Peyer's patch (tissue), 4 donors: ENCODE measurements at places on chromosomes 7 and 10.

GRCh38 chr10:117186832-117187615 lies 10.3 kb upstream of the KCNK18 start:
- no peak for DNase-seq

DNA sequence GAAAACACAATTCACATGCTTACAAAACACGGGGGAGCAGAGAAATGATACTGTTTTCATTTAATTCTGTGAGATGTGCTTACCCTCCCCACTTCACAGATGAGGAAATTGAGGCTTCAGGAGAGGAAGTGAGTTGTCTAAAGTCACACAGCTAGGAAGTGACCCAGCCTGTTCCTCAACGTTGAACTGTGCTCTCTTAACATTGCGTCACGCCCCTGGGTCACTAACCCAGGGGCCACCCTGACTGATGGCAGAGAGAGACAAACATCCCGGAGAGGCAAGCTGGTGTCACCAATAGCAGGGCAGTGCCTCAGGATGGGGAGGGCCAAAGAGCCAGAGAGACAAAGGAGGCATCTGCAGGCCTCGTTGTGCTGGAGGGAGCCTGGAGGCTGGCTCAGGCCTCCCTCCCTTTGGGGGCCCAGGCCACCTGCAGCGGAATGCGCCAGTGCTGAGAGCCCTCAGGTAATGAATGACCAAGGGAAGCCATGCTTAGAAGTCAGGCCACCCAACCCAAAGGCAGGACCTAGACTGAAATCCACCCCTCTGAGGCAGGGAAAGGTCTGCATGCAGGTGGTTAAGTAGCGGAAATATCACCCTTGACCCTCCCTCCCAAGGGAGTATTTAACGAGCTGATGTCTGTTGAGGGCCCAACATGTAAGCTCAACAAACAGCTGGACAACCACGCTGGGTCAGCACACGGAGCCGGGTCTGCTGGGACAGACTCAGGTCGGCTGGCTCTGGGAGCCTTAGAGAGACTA lies 81.3 kb downstream of the C10orf105 start:
- no peak for DNase-seq

GRCh38 chr10:4984971-4985594 lies 18.6 kb downstream of the AKR1C2 start:
- no peak for DNase-seq

DNA sequence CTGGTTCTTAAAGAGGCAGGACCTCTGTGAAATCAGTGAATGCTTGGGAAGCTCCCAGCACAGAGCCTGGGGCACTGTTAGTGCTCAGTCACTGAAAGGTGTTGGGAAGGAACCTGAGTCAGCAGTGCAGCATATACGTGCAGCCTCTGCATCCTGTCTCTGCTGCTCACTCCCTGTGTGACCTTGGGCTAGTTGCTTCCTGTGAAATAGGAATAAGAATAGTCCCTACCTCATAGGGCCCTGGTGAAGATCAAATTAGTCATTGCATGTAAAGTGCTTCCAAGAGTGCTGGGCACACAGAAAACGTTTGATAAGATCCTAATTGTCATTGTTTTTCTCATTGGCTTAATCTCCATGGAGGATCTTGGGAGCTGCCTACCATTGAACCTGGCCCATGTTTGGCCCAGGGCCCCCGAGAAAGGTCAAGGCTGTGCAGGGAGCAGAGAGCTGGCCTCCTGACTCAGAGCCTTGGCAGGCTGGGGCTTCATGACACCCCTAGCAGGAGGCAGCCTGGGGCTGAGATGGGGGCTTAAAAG lies 73.3 kb upstream of the COL13A1 start:
- no peak for DNase-seq

- DNase-seq, result no peak
Observed at GRCh38 chr7:73971322-73971703, 56.7 kb upstream of the ELN start.

GRCh38 chr7:2567679-2568278 lies 9.0 kb downstream of the IQCE start:
- DNase-seq, result peak; percentile 20

DNA sequence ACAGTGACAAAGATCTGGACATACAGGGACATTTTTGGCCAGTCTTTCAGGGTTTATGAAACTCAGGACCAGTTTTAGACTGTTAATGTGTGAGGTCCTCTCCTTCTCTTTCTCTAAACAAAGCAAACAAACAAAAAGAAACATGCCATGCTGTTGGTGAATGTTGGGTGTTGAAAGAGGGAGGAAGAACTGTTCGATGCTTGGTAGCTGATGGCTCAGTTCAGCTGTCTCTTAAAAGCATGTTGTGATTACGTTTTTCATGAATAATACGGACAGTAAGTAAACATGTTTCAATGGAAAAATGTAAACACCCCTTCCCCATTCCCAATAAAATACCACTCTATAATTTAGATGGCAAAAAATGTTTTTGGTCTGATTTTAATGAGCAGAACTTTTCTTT lies 219.1 kb downstream of the SEC23IP start:
- DNase-seq, result no peak
